Regular cardiac myocyte (primary cell): ENCODE measurements at places on chromosomes 7 and 10. TPM values are rescaled to one million over a fixed set of nuclear protein-coding genes. Genes with fewer than 3 reads are reported as not detected.

Gene UPK3BL2
- total RNA-seq, result 0.96 and 1.7 TPM in 2 replicates

Gene CPA5
- not detected in 2 replicates for total RNA-seq

Gene HOXA3
- total RNA-seq, result under 0.01 TPM in 1 of 2 replicates, not detected in the other

Gene PNLIP
- not detected in 2 replicates for total RNA-seq

Gene TACR2
- total RNA-seq, result 0.19 and 0.85 TPM in 2 replicates

Gene DRGX
- total RNA-seq, result not detected in 2 replicates

Gene PRSS37
- total RNA-seq, result not detected in 2 replicates

Gene TFPI2
- total RNA-seq, result 417 and 931 TPM in 2 replicates

Gene CDCA7L
- 32.1 and 55.8 TPM in 2 replicates for total RNA-seq

Gene CCM2
- total RNA-seq, result 47.1 and 99.7 TPM in 2 replicates

Gene FOXI2
- total RNA-seq, result not detected in 2 replicates

Gene GFRA1
- 0.19 and 0.56 TPM in 2 replicates for total RNA-seq

Gene ZNF282
- total RNA-seq, result 16.1 and 18.4 TPM in 2 replicates

Gene CTAGE15
- total RNA-seq, result 0.38 TPM in 1 of 2 replicates, not detected in the other

Gene DBNL
- total RNA-seq, result 136 and 219 TPM in 2 replicates

Gene FERD3L
- total RNA-seq, result not detected in 2 replicates

Gene TMEM178B
- 0.38 and 2.3 TPM in 2 replicates for total RNA-seq

Gene ZNF727
- 0.38 and 1.1 TPM in 2 replicates for total RNA-seq

Gene TRIL
- total RNA-seq, result 0.19 and 0.56 TPM in 2 replicates

Gene HOXA6
- total RNA-seq, result 0.28 TPM in 1 of 2 replicates, not detected in the other

Gene ANKRD7
- total RNA-seq, result 0.19 and 0.28 TPM in 2 replicates
